ENCODE measurements at places on chromosomes 7 and 10.
A peak's percentile ranks its signal among the peaks of the same experiment; 100 is the strongest.

GRCh38 chr7:37410305-37411229 lies 38.1 kb downstream of the ELMO1 start:
- no peak for DNase-seq

DNA sequence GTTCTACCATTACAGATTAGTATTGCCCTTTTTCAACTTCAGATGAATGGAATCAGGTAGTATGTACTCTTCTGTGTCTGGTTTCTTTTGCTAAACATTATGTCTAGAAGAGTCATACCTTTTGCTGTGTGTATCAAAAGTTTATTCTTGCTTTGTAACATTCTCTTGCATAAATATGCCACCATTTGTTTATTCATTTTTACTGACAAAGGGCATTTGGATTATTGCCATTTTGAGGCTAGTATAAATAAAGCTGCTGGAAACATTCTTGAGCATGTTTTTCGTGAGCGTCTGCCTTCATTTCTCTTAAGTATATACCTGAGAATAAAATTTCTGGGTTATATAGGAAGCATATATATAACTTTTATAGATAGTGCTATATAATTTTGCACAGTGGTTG lies 121.7 kb upstream of the CSTF2T start:
- no peak for DNase-seq

DNA sequence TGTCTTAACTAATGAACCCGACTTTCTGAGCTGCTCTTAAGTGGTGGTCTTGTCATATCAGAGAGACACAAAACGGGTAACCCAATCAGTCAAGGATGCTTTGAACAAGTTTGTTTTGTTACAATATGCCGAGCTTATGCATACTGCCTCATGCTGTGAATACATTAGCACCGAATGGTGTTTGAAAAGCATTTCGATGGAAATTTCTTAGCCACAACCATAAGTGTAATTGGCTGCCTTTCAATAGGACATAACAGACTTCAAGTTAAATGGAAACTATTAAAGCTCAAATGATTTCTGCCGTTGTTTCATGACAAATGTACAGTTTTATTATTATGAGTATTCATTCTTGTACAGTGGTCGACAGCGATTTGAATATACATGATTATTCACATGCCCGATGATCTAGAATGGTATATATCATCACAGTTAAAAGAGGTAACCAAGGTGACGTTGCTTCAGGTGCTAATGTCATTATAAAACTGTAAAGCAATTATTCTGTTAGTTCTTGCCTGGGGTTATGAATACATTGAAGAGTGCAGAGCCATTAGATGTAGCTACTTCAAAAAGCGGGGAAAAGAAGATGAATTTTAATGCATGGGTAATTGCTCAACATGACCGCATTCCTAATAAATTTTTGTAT lies 118.8 kb downstream of the EBF3 start:
- DNase-seq: no peak

DNA sequence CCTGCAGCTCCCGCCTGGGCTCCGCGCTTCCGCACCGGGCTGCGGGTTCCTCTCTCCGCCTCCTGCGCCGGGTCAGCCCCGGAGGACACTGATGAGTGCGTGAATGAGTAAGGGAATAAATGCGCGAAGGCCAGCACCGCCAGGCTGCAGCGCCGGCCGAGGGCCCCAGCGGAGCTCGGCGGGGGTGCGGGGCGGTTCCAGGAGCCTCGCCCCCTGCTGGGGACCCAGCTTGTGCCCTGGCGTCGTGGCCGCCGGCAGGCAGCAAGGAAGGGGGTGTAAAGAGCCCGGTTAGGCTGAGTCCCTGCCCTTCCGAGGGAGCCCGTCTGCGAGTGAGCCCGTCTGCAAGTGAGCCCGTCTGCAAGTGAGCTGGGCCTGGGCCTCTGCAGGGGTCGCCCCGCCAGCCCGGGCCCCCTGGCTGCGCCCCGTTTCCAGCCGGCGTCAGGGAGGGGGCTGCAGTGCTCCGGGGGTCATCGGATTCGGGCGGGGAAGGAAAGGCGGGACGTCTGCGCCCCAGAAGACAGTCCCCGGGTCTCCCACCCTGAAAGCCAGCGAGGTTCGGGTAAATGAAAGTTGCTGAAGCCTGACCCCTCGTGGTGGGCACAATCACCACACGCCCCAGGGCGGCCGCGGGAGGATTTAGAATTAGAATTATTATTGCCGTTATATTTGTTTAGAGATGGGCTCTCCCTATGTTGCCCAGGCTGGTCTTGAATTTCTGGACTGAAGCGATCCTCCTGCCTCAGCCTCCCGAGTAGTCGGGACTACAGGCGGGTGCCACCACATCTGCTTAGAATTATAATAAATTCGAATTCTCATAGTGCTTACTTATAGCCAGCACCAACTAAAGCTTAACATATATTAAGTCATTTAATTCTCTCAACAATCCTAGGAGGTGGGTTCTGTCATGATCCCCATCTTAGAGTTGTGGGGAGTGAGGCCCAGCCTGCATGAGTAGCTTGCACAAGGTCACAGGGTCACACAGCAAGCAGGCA lies 8.6 kb upstream of the CRYGN start:
- peak; percentile 63 for DNase-seq

GRCh38 chr10:102410429-102411073 lies 8.0 kb downstream of the PSD start:
- no peak for DNase-seq

DNA sequence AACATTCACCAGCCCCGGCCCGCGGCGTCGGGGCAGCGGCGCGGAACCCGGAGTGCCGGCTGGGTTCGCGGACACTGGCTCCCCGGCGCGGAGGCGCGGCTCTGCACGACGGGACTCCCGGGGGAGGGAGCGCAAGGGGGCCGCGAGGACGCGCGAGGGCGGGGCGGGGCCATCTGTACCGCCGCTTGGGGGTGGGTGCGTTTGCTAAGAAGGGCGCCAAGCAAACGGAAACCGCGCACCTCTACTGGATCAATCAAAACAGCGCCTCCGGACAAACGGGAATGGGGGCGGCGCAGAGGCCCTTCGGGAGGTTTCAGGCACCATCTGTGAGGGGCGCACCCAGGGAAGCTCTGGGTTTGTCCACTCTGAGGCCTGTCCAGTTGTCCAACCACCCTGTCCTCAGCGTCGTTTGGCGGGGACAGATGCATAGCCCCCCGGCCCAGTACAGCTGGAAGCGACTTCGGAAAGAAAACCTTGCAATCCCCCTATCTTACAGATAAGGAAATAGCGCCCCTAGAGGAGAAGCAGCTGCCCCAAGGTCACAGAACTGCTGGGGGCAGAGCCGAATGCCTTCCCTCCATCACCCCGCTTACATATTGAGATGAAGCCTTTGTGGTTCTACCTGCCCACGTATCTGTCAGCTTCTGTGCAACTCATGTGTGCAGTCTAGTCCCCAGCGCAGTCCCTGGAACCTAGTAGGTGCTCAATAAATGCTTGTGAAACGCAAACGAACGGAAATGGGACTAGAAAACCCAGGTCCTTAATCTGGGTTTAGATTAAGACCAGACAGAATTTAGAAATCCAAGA lies 10.7 kb upstream of the SLIT1 start:
- peak; percentile 62 for DNase-seq

DNA sequence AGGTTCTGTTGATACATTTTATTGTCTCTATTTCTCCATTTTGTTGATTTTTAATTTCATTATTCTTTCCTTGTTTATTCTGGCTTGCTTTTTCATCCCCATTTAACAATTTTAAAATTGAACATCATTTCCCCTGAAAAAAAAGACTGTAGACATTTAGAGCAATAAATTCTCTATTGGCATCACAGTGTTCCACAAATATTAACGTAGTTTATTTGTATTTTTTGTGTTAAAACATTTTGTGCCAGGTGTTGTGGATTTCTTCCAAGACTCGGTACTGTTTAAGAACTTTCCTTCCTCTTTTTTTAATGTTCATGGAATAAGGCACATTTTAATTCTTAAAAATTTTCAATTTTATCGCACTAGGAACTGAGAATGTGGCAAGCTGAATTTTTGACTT lies 156.1 kb upstream of the NPY start:
- DNase-seq: no peak

GRCh38 chr10:114181971-114182370 lies 2.8 kb downstream of the TDRD1 start:
- no peak for DNase-seq

DNA sequence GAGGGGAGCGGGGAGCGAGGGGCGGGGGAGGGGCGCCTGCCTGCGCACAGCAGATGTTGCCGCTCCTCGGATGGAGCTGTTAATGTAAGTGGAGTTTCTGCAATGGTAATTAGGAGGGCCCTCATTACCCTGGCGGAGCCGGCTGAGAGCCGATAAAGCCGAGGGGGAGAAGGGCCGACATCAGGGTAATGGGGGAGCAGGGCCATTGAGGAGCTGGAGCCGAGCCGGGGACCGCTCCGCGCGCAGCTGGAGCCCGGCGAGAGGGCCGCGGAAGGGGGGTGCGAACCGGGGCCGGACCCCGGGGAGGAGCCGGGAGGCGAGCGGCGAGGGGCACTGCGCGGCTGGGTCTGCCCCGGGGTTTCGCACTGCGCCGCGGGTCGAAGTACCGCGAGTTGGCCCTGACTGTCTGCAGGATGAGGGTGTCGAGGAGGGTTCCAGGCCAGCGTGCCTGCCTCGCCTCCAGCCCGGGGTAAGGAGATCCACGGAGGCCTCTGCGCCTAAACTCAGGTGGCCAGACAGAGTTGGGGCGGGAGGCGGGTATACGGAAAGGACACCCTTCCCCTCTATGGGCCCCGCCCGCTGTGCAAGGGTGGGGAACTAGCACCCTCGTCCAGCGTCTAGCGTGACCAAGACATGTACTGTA lies 55.0 kb upstream of the LBX1 start:
- no peak for DNase-seq

DNA sequence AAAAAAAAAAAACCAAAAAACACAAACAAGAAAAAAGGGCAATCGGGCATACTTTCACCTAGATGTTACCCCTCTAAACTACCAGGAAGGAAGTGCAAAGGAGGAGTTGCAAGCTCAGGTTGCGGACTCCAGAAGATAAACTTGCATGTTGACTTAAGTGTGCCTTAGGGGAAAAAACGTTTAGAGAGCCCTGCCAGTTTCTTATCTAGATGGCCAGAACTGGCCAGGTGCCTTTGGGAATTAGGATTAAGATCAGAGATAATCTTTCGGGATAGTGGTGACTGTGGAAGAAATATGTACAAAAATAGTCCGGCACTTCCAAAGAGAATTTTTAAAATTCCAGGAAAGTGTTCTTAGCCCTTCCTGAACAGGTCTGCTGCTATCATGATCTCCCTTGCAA lies 17.6 kb downstream of the EVX1 start:
- DNase-seq: no peak

GRCh38 chr10:127947211-127947610 lies 40.3 kb downstream of the PTPRE start:
- no peak for DNase-seq

- DNase-seq: no peak
These were observed 1612.4 kb upstream of the LRRTM3 start for GRCh38 chr10:65313406-65313805.

DNA sequence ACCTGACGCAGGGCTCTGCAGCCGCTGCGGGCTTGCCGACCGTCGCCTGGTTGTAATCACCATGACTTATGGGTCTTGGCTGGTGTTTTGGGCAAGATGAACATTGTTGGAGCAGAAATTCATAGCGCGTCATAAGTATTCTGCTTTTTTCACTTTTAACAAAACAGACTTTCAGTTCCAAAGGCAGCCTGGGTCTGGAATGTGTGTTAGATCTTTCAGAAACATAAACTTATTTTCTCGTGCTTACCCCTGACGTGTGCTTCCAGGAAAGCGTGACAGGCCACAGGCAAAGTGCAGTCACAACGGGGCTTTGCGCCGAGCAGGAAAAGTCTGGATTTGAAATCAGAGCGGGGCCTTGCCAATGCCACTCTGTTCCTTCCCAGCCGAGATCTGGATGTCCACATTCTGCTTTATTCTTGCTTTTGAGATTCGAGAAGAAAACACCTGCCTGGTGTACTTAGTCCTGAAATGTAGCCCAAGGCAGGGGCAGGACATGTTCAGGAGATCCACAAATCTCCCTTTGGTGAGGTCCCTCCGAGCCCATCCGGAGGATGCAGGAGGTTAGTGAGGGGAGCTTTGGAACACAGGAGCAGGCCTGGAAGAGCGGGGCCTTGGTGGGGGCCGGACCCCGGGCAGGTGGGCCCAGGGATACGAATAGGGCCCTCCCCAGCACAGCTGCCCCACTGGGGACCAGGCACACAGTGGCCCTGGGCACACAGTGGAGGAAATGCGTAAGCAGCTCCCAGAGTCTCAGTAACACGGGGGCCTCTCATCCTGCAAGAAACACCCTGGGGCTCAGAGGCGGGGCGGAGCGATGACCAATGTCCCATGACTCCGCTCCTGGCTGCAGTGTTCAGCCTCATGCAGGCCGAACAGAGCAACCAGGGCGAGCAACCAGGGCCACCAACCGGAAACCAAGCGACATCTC lies 49.5 kb upstream of the EBF3 start:
- no peak for DNase-seq

- DNase-seq: no peak
These were observed 926 bp upstream of the PCBD1 start for GRCh38 chr10:70889291-70889690.

GRCh38 chr10:125368146-125368545 lies 207.8 kb upstream of the CTBP2 start:
- DNase-seq: no peak

GRCh38 chr10:102735065-102735562 lies 8.6 kb upstream of the WBP1L start:
- no peak for DNase-seq

- no peak for DNase-seq
These were observed 93.6 kb downstream of the CACNB2 start for GRCh38 chr10:18233775-18234174.

DNA sequence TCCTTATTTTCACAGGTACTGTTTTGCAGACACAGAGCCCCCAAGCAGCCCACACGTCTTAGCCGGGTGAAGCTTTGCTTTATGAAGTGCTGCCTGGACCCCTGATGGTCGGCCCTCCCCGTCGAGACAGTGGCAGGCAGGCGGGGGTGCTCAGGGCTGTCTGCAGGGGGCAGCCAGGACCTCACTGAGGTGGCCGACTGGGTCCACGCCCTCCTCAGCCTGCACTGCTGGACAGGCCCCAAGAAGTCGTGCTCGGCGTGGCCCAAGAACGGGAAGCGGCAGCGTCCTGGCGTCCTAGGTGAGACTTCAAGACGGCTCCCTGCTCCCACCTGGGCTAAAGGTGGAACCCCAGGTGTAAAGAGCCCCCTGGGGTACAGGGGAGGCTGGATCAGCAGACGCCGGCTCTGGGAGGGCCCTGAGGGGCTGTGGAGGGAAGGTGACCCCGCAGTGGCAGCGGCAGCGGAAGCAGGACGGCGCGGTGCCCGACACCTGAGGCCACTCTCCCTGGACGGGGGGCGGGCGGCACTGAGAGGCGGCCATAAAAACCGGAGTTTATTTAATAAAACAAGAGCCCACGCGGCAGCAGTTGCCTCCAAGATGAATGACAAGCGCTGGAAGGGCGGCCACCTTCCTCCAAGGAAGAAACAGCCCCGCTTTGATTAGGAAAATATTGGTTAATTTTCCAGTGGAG lies 179.4 kb downstream of the ELFN1 start:
- no peak for DNase-seq

- DNase-seq: no peak
These were observed 7.4 kb downstream of the LRRC20 start for GRCh38 chr10:70374775-70375614.

GRCh38 chr7:1403638-1404459 lies 55.4 kb downstream of the MICALL2 start:
- DNase-seq: peak; percentile 60
